NCI-H226 (cell line): ENCODE measurements at places on chromosomes 4 and X.

GRCh38 chr4:176800891-176801534 is 8.3 kb upstream of the VEGFC start:
- peak; percentile 28 for DNase-seq

DNA sequence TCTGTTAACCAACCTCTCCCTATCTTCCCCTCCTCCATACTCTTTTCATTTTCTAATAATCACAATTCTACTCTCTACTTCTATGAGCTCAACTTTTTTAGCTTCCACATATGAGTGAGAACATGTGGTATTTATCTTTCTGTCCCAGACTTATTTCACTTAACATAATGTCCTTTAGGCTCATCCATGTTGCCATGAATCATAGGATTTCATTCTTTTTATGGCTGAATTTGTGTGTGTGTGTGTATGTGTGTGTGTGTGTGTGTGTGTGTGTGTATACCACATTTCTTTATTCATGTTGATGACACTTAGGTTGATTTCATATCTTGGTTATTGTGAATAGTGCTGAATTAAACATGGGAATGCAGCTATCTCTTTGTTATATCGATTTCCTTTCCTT is 37.4 kb downstream of the RUFY3 start:
- DNase-seq, result no peak

DNA sequence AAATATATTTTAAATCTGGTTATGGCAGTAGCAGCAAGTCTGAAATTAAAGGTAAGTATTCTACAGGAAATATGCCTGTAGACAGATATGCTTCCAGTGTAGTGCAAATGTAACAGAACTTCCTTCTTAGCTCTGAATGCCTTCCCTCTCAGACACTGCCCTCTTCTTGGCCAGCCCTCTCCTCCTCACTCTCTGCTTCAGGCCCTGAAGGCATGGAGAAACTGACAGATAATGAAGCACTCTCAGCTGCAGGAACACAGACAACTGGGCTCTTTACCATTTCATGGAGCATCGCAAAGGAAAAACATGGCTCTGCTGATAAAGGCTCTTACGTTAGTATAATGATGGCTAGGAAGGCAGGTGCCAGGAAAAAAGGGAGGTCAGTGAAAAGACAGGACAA is 431.5 kb upstream of the RASGEF1B start:
- no peak for DNase-seq

- DNase-seq, result no peak
Measured at GRCh38 chrX:45001048-45001447, 128.1 kb downstream of the KDM6A start.

- no peak for DNase-seq
Measured at GRCh38 chr4:11323771-11324170, 104.9 kb downstream of the HS3ST1 start.

DNA sequence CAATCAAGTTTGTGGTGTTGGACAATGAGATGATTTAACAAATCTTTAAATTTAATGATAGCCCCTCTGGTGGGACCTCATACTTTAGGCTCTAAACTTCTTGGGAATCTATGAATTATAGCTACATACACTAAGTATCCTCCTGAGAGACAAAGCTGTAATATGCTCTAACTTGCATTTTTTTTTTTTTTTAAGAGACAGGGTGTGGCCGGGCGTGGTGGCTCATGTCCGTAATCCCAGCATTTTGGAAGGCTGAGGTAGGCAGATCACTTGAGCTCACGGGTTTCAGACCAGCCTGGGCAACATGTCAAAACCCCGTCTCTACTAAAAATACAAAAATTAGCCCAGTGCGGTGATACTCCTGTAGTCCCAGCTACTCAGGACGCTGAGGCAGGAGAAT is 23.3 kb upstream of the COQ2 start:
- no peak for DNase-seq

DNA sequence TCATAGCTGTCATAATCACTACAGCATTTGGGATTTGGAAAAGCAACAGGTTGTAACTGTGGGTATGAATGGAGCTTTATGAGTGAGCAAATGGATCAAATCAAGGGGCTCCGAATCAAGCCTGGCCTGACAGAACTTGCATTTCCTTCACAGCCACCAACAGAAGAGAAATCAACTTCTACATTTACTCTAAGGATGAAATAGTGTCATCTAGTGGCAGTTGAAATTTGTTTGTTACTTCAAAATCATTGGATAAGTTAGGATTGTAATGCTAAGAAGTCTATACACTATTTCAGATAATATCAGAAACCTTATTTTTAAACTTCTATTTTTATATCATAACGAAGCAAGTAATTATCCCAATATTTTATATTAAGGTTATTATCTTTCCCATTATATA is 10.7 kb upstream of the WDR17 start:
- DNase-seq, result no peak

GRCh38 chrX:100871594-100872560 is 2.3 kb downstream of the NOX1 start:
- peak; percentile 80 for DNase-seq

GRCh38 chrX:16196829-16197228 is 29.5 kb downstream of the MAGEB17 start:
- no peak for DNase-seq

DNA sequence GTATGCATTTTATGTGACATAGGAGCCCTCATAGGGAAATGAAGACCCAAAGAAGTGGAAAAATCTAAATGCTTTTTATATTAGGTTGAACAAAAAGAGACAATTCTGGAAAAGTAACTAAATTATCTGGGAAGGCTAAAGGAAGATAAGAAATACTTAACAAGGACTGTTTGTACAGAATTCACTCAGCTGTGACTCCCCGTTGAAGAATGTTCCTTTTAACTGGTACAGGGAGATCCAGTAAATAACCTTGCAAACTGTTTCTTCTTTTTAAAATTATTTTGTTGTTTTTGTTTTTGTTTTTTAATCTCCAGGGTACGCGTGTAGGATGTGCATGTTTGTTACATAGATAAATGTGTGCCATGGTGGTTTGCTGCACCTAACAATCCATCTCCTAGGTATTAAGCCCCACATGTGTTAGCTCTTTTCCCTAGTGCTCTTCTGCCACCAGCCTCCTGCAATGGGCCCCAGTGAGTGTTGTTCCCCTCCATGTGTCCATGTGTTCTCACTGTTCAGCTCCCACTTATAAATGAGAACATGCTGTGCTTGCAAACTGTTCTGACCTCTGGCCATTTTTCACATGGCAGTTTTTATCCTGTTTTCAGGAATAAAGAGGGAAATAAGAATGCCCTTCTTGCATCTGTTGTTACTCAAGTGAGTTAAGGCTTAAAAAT is 81.7 kb downstream of the PWWP3B start:
- DNase-seq, result no peak

GRCh38 chr4:169044714-169045447 is 34.8 kb upstream of the CBR4 start:
- no peak for DNase-seq

DNA sequence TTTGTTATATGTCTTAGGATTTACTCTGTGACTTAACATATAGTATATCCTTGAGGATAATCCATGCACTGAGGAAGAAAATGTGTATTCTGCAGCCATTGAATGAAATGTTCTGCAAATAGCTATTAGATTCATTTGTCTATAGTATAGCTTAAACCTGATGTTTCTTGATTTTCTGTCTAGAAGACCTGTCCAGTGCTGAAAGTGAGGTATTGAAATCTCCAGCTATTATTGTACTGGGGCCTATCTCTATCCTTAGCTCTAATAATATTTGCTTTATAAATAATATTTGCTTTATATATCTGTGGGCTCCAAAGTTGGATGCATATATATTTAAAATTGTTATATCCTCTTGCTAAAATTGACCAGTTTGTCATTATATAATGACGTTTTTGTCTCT is 26.7 kb upstream of the MAGEC3 start:
- no peak for DNase-seq

DNA sequence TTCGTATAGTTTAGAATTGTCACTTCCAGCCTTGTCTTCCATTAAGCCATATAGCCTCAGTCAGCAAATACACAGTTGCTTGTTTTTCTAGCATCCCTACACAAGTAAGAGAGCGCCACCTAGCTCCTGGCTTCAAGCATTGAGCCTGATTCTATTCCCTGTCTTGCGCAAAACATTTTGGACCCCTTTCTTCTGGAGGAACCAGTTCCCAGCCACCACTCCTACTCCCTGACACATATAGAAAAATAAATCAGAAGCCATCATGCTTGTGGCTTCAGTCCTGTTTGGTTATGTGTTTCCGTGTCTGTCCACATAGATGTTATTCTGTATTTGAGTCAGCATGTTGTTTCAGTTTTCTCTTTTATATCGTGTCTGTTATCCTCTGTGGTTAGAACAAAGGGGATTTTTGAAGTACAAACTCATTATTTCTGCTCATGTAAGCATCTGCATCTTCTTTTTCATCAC is 59.9 kb downstream of the GK start:
- DNase-seq, result peak; percentile 1

- no peak for DNase-seq
Measured at GRCh38 chr4:140834839-140835495, 78.8 kb upstream of the TBC1D9 start.

DNA sequence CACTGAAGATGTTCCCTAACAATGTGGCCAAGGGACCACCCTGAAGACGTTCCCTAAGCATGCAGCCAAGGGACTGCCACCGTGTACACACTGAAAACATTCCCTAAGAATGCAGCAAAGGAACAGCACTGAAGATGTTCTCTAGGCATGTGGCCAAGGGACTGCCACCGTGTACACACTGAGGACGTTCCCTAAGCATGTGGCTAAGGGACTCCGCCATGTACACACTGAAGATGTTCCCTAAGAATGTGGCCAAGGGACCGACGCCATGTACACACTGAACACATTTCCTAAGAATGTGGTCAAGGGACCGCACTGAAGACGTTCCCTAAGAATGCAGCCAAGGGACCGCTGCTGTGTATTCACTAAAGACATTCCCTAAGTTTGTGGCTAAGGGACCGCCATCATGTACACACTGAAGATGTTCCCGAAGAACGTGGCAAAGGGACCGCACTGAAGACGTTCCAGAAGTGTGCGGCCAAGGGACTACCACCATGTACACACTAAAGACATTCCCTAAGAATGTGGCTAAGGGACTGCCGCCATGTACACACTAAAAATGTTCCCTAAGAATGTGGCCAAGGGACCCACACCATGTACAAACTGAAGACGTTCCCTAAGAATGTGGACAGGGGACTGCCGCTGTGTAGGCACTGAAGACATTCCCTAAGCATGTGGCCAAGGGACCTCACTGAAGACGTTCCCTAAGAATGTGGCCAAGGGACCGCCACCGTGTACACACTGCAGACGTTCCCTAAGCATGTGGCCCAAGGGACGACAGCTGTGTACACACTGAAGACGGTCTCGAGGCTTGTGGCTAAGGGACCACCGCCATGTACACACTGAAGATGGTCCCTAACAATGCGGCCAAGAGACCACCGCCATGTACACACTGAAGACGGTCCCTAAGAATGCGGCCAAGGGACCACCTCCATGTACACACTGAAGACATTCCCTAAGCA is 54.8 kb downstream of the DHRSX start:
- no peak for DNase-seq

- no peak for DNase-seq
Measured at GRCh38 chr4:122073615-122074014, 78.5 kb upstream of the BLTP1 start.

GRCh38 chrX:97155816-97156215 is 272.1 kb downstream of the RPA4 start:
- DNase-seq, result no peak
